ENCODE measurements at places on chromosomes 4 and X. TPM values are rescaled to one million over a fixed set of nuclear protein-coding genes. Genes with fewer than 3 reads are reported as not detected.

GRCh38 chrX:30067677-30068076 lies 147.7 kb upstream of the MAGEB2 start:
- no peak for DNase-seq

Gene SLC7A11
- total RNA-seq = 0.93 TPM

Gene TBC1D8B
- 6.5 TPM for total RNA-seq

- no peak for DNase-seq
Measured at GRCh38 chr4:168453146-168453545, 27.1 kb downstream of the DDX60L start.

DNA sequence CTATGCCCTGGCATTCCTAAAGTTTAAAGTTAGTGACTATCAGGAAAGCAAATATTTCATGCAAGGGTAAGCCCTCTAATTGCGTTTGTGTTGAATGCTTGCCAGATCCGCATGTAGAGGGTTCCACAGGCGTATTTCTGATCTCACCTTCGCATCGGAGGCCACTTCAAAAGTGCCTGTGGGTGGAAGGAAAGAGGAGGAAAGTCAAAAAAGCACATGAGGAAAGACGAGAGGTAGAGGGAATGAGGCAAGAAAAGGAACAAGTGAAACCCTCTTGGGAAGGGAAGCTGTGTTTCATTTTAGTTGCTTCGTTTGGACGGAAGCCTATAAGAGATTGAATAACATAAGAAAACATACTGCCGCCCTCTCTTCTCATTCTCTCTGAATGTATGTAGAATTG lies 628.8 kb downstream of the SPRY1 start:
- no peak for DNase-seq

Gene HTR2C
- not detected for total RNA-seq

- DNase-seq = no peak
Measured at GRCh38 chrX:109511113-109511512, 25.5 kb upstream of the NXT2 start.

DNA sequence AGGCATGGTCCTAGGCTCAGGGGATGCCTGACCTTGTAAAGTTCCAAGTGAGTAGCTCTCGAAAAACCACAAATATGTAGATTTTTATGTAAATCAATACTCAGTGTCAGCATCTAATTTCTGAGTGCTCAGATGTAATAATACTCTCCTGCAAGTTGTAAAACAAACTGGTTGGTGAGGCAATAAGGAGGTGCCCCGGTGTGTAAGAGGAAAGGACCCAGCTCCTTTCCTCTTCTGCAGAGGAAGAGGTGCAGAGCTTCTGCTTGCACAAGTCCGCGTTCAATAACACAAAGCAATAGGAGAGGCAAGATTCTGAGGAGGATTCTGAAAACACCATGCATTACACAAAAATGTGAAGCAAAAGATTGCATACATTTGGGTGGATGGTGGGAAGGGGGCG lies 43.6 kb upstream of the ENPP6 start:
- no peak for DNase-seq

- DNase-seq = no peak
Measured at GRCh38 chr4:16450724-16451123, 224.5 kb upstream of the TAPT1 start.
